ENCODE measurements at places on chromosomes 1 and 21. TPM values are rescaled to one million over a fixed set of nuclear protein-coding genes. Genes with fewer than 3 reads are reported as not detected.

DNA sequence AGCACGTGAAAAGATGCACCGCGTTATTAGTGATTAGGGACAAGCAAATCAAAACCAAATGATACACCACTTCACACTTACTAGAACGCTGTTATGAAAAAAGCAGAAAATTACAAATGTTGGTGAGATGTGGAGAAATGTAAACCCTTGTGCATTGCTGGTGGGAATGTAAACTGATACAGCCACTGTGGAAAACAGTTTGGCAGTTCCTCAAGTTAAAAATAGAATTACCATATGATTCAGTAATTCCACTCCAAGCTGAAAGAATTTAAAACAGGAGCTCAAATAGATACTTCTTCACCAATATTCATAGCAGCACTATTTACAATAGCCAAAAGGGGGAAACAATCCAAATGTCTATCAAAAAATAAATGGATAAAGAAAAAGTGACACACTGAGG lies 10.3 kb upstream of the EVI5 start:
- DNase-seq: no peak

- DNase-seq: no peak
These were observed 38.6 kb downstream of the C1orf87 start for GRCh38 chr1:60034999-60035398.

DNA sequence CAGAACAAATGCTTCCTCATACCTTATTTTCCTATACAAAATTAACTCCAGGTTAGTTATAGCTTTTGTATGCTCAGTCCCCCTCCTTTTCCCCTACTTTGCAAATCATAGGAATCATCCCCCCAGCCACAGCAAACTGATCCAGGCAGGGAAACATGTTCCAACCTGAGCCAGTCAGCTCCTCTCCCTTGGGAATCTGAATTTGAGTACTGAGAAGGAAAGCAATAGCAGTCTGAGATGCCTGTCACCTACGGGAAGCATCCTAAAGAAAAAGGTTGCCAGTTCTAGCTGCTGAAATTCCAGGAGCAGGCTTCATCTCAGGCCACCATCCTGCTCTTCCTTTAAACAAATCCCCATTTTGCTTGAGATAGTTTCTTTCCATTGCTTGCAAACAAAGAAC lies 6.9 kb downstream of the ADSS2 start:
- DNase-seq: no peak

HIVEP3 gene
- 21.2 TPM for total RNA-seq

GRCh38 chr1:159315381-159315780 lies 13.2 kb downstream of the FCER1A start:
- no peak for DNase-seq

OR14K1 gene
- not detected for total RNA-seq

- DNase-seq: no peak
These were observed 14.3 kb upstream of the BLACAT1 start for GRCh38 chr1:205470131-205470530.

DNA sequence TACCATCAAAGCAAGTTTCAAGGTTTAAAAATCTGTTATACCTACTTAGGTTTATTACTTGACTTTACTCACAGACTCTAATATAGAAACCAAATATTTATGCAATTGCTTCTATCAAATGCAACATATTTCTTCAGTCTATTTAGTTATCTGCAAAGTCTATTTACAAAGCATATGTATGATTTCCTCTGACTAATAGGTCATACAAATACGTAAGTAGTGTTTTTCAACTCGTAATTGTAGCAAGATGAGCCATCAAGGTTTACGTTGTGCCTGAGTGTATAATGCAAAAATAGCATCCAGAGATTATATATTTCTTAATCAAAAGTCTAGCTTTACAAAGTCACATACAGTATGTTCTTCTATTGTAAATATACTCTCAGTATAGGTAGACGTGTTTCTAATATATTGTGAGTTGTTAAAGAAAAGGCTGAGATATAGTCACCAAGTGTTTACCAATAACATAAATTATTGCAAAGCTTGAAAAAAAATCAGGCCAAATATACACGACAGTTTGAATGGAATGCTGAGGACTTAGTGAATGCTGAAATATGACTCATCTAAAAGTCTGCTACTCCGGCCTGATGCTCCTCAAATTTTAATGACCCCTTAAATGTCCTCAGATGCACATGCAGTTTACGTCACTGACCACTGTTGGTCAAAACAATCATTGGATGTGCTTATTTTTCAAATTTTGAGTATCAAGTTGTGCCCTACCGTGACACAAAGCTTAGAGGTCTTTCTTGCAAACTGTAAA lies 48.4 kb downstream of the ADAMTS5 start:
- DNase-seq: no peak

GPR37L1 gene
- total RNA-seq: not detected

GRCh38 chr1:52867087-52867863 lies 24.7 kb downstream of the ZYG11A start:
- DNase-seq: no peak

SPRR1B gene
- not detected for total RNA-seq

- no peak for DNase-seq
These were observed 65.7 kb downstream of the FAF1 start for GRCh38 chr1:50894340-50894739.

GRCh38 chr1:209786146-209786545 lies 1.8 kb upstream of the C1orf74 start:
- DNase-seq: no peak

GRCh38 chr1:209659909-209660308 lies 7.7 kb upstream of the LAMB3 start:
- no peak for DNase-seq

DNA sequence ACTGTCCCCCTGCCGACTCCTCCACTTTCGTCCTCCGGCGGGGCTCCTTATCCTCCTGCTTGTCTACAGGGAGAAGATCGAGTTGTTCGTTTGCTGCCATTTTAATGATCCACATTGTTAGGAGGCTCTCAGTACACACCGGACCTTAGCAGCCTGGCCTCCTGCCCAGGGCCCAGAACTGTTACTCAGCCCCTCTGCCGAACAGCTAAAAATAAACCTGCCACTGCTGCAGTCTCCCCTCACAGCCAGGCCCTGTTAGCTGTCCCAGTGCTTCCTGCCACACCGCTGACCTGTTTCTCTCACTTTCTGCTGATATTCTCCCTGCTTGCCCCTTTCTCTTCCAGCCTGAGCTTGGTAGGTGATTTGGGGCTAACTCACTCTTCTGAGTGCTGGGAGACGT lies 8.3 kb downstream of the MAPKAPK2 start:
- DNase-seq: no peak

MAP3K21 gene
- total RNA-seq: 0.91 TPM

GRCh38 chr1:230839173-230839572 lies 29.1 kb downstream of the C1orf198 start:
- no peak for DNase-seq

- DNase-seq: peak; percentile 99
These were observed at the start of gene AHCTF1 for GRCh38 chr1:246931549-246932365. Gene AHCTF1, minus strand, starts transcription at chr1:246931948. Its CDS starts 13,578 bp downstream, at chr1:246918370.

DNA sequence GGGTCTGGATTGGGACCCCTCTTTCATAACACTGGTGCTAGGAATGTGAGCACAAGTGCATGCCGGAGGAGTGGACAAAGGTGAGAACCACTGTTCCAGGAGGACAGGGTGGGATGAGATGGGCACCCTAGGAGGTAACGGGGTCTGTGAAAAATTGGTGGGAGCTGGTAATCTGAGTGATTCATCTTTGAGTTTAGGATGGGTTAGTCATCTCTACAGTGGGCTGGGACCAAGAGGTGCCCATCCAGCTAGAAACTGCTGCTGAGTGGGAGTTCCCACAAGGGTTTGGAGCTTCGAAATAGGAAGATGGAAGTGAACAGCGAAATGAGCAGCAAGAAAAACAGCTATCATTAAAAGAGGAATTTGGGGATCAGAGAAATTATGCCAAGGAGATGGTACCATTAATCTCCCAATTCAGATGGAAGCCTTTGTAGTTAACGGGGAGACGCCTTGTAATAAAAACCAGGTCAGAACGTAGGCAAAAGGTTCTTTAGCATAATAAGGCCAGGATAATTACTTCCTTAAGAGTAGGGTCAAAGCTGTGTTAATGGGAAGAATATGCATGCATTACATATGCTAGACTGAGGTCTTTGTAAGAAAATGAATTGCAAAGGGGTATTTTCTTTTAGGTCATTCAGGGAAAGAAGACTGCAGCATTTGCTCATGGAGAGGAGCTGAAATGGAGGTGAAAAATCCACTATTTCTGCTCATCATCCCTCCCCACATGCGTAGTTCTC lies 55.5 kb downstream of the OLFML3 start:
- no peak for DNase-seq

All from spleen (tissue), 13 donors.